ENCODE measurements at places on chromosomes 5 and 9. TPM values are rescaled to one million over a fixed set of nuclear protein-coding genes. Genes with fewer than 3 reads are reported as not detected.

CCDC152 gene
- not detected for total RNA-seq

JAKMIP2 gene
- total RNA-seq, result not detected

EHMT1 gene
- total RNA-seq, result 43.3 TPM

IGFBPL1 gene
- 2.6 TPM for total RNA-seq

PCDHGA1 gene
- total RNA-seq, result 0.26 TPM

CD14 gene
- total RNA-seq, result 3.4 TPM

ISL1 gene
- total RNA-seq, result not detected

GRM6 gene
- total RNA-seq, result not detected

SAPCD2 gene
- total RNA-seq, result 23.9 TPM

ANXA1 gene
- 1,147 TPM for total RNA-seq

PCDHA12 gene
- 2.9 TPM for total RNA-seq

SH3RF2 gene
- total RNA-seq, result 2.9 TPM

All from A549 treated with Mapracorat at 1 μM for 4 hours (cell line).